D721Med (cell line): ENCODE measurements at places on chromosomes 2 and 18.

- no peak for DNase-seq
Measured at GRCh38 chr2:233857511-233858141, 3.3 kb upstream of the HJURP start.

DNA sequence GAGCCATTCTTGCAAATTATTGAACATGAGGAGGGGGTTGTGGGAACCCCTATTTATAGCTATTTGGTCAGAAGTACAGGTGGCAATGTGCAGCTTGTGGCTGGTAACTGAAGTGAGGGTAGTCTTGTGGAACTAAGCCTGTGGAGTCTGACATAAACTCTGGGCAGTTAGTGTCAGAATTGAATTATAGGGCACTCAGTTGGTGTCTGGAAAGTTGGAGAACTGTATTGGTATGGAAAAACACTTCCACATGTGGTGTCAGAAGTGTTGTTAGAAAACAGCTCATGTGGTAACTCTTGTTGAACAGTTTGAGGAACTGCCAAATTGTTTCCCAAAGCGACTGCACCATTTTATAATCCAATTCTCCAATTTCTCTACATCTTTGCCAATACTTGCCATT lies 7.5 kb downstream of the RALBP1 start:
- no peak for DNase-seq

- DNase-seq, result no peak
Measured at GRCh38 chr18:61196750-61197149, 136.5 kb upstream of the CDH20 start.

DNA sequence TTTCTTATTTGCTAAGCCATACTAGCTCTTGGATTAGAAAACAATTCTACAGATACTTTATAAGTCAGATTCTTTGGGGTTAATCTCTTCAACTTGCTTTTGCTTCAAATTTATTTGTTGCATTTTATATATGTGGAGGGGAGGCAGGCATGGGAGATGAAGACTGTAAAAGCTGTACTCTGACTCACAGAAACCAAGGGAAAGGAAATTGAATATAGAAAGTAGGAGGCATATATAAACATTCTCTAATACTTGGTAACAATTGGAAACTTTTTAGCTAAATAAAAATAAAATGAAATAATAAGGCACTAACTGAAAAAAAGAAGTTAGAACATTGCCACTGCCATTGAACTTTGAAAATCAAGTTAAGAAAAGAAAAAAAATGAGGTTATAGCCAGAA lies 21.3 kb downstream of the PLA2R1 start:
- no peak for DNase-seq

- no peak for DNase-seq
Measured at GRCh38 chr2:163732727-163733126, 3.1 kb downstream of the FIGN start.

DNA sequence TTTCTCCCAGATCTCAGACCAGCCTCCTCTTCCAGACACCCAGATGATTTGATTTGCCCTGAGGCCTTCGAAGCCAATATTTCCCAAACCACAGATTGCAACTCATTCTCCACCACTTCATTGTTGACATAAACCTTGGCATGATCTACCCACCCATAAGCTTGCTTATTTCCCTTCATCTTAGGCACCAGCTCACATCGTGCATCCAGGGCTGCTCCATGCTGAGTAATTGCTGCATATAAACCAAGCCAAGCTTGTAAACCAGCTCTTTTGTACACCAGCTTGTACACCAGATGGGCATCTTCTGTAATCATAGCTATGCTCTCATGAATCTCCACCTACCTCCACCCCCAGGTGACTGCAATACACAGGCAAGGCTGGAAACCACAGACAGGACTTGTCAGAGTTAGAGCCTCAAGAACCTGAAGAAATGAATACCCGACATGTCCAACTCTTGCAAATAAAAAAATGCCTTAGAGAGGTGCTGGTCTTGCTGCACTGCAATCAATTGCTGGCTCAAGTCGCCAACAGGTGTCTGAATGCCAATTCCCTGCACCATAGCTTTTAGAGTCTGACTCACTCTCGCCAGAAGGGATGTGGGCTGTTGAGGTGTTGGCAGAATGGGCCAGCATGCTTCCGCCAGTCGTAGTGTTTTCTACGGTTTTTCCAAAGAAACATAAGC lies 31.5 kb downstream of the TRABD2A start:
- no peak for DNase-seq

GRCh38 chr2:172100080-172100934 lies 2.4 kb downstream of the DLX2 start:
- peak; percentile 18 for DNase-seq

GRCh38 chr2:98296440-98296839 lies 49.8 kb upstream of the CNGA3 start:
- no peak for DNase-seq

DNA sequence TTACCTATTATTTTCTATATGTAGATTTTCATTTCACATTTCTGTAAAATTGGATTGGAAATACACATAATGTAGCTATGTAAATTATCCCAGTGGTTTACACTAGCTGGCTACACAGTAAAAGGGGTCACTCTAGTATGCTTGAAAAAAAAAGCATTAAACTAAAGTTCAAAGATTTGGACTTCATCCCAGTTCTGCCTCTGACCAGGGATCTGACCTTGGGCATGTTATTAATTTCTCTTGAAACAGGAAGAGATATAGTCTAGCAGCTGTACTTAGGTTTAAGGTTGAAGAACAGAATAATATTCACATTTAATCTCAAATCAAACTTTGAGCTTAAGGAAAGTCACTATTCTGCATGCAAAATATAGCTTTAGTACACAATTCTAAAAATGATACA lies 64.5 kb upstream of the RPE start:
- DNase-seq, result no peak

GRCh38 chr2:20514596-20515269 lies 67.9 kb downstream of the RHOB start:
- no peak for DNase-seq

DNA sequence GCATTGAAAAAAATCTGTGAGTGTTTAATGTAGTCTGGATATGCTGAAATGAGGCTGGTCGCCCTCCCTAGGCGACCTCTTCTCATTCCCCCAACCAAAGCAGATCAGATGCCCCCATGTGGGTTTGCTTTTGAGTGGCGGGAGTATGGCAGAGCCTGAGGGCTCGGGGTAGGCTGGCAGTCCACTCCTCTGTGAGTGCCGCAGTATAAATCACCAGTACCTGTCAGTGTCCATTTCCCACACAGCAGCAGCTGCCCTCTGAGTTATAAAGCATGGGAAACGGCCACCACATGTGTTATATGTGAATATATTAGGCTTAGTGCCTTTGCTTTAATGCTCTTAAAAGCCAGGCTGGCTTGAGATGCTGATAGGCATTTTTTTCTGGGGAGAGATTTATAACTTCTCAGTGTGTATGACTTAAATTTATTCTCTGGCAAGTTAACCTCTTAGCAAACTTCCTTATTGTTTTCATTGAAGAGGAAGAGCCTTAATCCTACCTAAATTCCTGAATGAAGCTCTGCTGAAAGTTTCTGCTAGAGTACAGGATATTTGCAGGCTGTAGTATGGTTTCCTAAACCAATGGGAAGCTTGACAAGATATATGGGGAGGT lies 3.8 kb downstream of the DCC start:
- DNase-seq, result no peak

DNA sequence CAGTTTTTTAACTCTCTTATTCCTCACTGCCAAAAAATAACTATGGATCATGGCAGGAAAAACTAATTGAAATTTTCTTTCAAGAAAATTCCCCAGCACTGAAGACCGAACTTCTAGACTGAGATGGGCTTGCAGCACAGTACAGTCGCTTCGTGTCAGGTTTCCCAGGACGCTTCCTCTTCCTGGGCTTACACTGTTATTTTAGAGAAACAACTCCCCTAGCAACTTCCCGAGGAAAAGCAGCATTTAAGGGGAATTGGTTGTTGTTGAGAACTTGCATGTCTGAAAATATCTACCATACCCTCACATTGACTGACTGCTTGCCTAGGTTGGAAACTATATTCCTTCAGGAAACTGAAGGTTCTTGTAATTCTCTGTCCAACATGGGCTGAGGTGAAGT lies 95.8 kb downstream of the NOL10 start:
- no peak for DNase-seq

GRCh38 chr18:65477455-65477854 lies 273.4 kb upstream of the CDH7 start:
- DNase-seq, result no peak

DNA sequence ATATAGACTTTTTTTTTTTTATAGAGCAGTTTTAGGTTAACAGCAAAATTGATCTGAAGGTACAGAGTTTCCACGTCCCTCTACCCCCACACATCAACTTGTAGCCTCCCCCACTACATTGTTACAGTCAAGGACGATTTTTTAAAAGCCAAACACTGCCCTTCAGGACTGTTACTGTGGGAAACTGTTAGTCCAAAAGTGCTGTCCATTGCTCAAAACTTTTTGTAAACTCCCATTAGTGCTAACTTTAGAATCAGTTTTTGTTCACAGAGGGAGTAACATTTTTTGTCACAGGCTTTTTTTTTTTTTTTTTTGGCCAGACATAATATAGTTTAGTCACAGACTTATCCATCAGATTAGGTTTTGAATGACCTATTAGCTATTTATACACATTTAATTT lies 24.1 kb downstream of the ELP2 start:
- DNase-seq, result no peak

DNA sequence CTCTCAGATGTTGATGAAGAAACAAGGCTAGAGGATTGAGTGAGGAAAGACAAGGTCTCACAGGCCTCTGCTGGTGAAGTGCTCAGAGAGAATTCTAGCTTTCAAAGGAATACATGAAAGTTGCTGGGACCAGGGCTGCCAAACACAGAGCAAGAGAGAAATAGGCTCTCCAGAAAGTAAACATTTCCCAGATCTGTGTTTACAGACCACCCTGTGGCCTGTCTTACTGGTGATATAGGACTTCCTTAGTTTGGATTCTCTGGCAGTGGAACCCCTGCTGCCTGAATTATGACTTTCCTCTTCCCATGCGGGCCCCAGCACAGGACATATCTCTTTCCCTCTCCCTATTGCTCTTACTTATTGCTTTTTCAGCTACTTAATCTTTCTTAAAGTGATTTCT lies 64.5 kb downstream of the TACR1 start:
- DNase-seq, result no peak

GRCh38 chr18:79599441-79599931 lies 80.1 kb upstream of the CTDP1 start:
- no peak for DNase-seq
